ENCODE measurements at places on chromosomes 3 and 15.

- no peak for DNase-seq
Observed at GRCh38 chr15:36525430-36525829, 54.0 kb upstream of the CDIN1 start.

- no peak for DNase-seq
Observed at GRCh38 chr3:197354568-197355001, 56.2 kb upstream of the DLG1 start.

- DNase-seq: no peak
Observed at GRCh38 chr3:185361920-185362319, 1.0 kb upstream of the MAP3K13 start.

GRCh38 chr15:79779746-79780145, 117.1 kb downstream of the MTHFS start:
- DNase-seq: no peak

DNA sequence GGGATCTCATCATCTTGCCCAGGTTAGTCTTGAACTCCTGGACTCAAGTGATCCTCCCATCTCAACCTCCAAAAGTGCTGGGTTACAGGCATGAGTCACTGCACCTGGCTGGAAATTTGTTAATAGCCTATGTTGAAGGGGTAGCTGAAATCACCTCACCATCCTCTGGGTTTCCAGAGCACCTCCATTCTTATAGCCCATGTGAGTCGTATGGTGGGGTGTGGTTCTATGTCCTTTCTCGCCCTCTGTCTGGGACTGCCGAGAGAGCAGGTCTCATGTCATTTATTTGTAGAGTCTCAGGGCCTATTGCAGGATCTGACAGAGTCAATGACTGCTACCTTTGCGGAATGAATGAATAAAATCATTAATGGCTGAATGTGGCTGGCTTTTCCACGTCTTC, 20.9 kb downstream of the CEMIP start:
- no peak for DNase-seq

GRCh38 chr15:31455499-31455898, 128.9 kb downstream of the KLF13 start:
- no peak for DNase-seq

GRCh38 chr3:73207946-73208440, 146.5 kb downstream of the EBLN2 start:
- DNase-seq: no peak

DNA sequence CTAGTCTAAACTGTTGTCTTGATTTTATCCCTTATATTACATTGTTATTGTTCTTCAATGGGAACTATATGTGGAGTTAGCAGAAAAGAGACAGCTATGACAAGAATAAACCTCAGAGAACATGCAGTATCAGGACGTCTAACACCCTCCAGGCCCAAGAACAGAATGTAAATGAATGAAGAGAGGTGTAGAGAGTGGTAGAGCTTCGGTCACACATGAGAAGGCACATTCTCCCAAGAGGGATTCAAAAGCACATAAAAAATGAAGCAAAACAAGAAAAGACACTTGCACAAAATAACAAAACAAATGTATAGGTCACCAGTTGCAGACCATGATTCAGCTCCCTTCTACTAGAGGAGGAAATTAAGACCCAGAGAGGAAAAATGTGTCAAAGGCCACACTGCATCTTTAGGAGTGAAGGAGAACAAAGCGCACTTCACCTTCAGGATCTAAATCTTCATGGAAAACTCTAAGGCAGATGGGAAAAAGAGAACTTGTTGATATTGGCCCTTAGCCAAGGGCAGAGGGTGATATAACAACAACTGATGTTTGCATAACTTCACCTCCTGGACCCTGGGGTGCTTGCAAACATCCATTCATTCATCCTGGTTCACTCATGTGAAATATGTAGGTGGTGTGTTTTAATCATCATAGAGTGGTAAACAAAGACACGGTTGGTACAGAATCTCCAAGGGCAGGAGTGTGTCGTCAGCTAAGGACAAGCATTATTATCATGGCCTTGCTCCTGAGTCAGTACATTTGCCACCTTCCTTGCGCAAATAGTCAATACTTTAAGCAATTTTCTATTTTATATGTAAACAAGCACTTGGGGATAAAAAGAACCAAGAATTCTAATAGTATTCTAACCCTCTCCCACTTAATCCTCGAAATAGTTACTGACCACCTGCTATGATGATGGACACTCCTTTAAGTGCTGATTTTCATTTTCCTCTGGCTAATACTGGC, 8.8 kb downstream of the NEK10 start:
- DNase-seq: no peak

DNA sequence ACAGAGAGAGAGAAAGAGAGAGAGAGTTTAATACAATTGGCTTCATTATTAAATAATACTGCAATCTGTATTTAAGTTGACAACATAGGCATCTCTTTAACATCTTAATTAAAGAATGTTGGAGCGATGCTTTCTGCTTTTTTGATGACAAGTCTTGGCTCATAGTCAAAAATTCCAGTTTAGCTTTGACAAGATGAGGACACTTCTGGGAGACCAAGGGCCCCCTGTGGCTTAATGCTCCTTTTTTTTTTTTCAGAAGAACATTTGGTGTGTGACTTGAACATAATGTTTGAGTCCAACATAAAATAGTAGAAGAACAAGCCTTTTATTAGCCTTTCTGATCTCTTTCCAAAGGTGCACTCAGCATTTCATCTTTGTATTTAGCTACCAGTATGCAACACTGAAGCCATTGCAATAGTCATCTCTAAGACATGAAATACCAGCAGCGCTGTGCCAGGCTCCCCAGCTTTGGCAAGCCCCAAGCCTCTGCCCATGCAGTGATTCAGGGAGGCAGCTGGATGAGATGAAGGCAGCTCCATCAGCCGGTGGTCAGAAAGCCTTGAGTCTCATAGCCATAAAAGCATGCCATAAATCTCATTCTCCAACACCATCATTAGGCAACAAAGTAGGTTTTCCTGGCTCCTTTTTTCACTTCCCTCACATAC, 349.4 kb upstream of the SEMA6D start:
- no peak for DNase-seq

DNA sequence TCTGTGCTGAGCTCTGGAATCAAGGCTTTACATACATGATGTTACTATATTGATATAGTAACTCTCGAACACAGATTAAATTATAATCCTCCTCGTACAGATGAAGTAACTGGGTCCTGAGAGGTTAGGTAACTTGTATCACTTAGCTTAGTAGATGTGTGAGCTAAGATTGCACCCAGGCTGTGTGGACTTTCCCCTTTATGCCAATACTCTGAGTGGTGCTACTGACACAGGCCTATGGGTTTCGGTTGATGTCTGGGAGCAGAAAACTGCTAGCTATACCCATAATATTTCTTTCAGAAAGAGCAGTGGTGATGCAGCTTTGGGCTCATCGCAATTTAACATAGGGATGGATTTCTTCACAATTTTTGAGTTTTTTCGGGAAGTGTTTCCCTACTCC, 259.7 kb downstream of the RBMS3 start:
- DNase-seq: no peak

DNA sequence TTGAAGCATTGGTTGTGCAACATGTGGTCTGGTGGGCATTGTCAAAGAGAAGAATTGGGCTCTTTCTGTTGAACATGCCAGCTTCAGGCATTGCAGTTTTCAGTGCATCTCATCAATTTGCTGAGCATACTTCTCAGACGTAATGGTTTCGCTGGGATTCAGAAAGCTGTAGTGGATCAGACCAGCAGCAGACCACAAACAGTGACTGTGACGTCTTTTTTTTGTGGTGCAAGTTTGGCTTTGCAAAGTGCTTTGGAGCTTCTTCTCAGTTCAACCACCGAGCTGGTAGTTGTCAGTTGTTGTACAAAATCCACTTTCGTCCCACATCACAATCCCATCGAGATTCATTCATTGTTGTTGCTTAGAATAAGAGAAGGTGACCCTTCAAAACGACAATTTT, 84.5 kb downstream of the NPAP1 start:
- no peak for DNase-seq

DNA sequence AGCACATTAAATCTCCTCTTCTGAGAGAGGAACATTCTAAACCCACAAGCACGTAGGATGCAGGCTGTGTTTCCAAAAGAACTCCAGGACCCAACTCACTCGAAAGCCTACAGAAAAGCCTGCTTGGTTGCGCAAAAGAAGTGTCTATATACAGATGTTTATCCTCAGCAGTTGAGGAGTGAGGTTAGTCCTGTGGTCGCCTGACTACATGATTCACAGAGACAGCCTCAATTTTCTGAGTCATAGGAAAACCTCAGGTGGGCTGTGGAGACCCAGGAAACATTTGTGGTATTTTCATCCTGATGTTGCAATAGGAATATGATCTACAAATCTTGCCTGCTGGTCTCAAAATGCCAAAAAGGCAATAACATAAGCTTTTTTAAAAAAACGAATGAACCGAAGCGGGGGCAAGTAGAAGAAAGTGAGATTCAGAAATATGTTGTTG, 183.8 kb upstream of the THRB start:
- no peak for DNase-seq

- no peak for DNase-seq
Observed at GRCh38 chr3:115428841-115429240, 194.5 kb upstream of the GAP43 start.

- DNase-seq: no peak
Observed at GRCh38 chr3:20503394-20504082, 317.5 kb upstream of the SGO1 start.

GRCh38 chr3:114207768-114208167, 28.9 kb upstream of the DRD3 start:
- DNase-seq: no peak

Measured in T1000 (cell line).